Astrocyte of the spinal cord (primary cell): ENCODE measurements at places on chromosomes 7 and 10.

GRCh38 chr10:128026615-128027300, 99.5 kb downstream of the MKI67 start:
- no peak for DNase-seq

DNA sequence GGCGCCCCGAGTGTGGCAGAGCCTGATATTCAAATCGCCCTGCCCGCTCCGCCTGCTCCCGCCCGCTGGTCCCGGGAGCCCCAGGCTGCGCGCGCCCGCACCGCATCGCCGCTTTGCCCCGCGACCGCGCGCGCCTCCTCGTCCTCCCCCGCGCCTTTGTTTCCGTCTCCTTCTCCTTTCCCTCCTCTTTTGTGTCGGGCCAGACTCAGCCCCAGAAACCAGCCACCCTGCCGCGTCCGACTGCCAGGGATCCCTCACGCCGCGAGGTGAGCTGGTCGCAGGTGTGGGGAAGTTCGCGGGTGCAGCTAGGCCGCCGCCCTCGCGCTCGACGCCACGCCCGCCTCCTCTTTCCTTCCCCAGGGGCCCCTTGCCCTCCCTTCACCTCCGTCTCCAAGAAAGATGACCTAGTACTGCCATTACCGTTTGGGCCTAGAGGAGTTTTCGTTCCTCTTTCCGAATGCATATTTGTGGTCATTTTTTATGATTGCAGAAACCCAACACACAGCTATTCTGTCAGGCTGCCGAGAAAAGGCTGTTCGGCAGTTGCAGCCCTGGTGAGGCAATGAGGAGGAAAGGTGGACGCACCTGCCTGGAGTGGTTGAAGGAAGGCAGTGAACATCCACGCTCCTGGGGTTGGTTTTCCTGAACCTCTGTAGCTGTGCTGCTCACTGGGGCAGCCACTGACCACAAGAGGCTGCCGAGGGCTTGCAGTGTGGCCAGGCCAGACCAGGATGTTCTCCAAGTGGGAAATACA, 107.3 kb downstream of the SNX10 start:
- peak; percentile 33 for DNase-seq

GRCh38 chr7:130994378-130995115, 260.5 kb upstream of the KLF14 start:
- DNase-seq = no peak

- no peak for DNase-seq
Observed at GRCh38 chr10:57015595-57016318, 654.7 kb upstream of the ZWINT start.

GRCh38 chr10:95445837-95446486, 115.2 kb downstream of the SORBS1 start:
- peak; percentile 77 for DNase-seq

DNA sequence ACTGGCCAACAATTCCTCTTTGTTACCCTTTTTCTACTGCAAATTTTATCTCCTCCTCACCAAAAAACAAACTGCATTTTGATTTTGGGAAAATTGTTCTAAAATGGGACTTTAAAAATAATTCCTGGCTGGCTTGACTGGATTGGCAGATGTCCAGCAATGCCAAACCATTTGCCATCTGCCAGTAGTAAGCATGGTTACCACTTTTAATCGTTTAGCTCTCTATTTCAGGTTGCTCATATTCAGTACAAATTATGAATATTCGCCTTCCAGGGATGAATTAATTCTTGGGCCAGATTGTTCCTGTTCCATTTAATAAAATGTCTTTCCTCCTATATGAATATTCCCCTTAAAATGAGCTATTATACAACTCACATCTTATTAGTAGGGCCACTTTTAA, 35.7 kb downstream of the SMNDC1 start:
- DNase-seq = no peak

DNA sequence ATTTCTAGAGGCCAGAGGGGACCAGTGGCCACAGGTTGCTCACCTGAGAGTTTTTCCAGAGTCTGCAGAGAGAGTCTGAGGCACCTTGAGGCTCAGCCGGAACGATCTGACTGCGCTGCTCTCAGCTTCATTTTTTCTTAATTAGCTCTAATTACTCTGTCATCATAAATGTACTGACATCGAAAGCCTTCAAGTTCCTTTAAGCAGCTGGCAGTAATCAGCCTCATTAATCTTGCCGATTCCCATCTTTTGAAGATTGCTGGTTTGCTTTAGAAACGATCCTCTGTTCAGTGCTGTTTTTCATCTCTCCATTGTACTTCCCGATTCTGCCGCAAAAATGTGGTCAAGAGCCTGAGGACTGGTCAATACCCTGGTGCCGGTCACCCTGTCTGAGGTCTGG, 454.7 kb downstream of the TYW1 start:
- DNase-seq = no peak

DNA sequence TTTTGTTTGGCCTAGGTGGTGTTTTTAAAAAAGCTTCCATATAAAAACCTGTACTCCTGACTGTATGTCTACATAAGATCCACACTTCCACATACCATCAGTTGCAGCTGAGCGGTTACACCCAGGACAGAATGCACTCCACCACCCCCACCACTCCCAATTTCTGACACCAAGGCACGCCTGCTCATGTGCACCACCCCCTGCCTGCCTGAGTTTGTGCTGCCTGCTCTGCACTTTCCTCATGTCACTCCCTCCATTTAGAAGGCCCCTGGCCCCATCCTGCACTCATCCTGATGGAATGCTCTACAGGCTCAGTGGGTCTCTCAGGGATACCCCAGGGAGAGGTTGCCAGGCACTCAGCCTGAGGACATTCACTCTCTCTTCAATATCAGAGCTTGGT, 6.5 kb downstream of the VPS41 start:
- DNase-seq = no peak

DNA sequence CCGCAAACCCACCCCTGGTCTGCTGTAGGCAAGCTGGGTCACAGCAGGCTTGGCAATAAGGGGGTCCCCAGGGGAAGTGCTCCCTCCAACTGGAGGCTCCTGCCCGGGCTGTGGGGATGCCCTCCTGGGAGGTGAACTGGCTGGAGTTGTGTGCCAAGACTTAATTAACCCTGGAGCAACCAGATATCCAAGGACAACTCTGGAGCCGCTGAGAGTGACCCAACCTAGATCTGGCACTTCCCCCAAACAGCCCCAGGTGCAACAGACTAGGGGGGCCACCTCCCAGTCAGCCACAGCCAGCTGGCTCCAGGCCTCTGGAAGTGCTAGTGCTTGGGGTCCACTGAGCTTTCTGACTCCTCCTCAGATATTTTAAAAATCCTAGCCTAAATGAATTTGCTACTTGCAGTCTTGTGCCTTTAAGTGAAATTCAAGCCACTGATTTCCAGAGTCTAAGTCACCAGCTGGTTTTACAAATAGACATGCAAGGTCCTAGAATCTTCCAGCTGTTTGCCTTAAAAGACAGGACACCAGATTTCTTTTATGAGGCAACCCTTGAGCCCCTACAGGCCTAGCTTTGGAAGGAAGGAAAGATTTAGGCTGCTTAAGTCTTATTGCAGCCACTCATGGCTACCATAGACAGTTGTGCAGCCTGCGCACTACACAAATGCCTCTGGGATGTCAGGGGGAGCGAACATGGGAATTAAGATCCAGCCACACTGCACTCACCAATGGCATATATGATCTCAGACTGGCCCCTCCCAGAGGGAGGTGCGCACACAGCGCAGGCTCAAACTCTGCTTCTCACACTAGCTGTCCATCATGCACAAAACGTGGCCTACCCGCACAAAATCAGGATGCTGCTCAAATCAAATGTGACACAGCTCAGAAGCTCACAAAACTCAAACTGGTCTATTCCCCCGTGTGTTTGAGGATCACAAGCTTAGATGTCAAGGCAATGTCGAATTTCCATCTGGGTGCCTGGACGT, 42.6 kb upstream of the MYL10 start:
- DNase-seq = no peak

- peak; percentile 56 for DNase-seq
Observed at GRCh38 chr10:114374053-114374791, 30.1 kb downstream of the AFAP1L2 start.

- no peak for DNase-seq
Observed at GRCh38 chr7:100696123-100696521, 2.1 kb upstream of the GIGYF1 start.

GRCh38 chr7:104990983-104991382, 23.0 kb upstream of the KMT2E start:
- DNase-seq = no peak

DNA sequence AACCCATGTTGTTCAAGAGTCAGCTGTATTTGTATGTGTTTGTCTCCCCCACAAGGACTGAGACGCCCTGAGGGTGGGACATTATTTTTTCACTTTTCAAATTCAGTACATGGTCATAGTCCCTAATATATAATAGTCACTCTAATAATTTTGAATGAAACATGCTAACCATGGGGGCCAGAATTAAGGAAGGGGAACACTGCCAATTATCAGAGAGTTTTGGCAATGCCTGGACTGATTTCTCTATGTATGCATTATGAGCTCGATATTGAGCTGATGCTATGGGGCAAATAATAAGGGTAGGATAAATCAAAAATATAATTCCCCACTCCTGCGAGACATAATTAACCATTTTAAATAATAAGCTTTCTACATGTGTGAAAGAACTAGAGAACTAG, 87.4 kb downstream of the CPED1 start:
- DNase-seq = no peak

DNA sequence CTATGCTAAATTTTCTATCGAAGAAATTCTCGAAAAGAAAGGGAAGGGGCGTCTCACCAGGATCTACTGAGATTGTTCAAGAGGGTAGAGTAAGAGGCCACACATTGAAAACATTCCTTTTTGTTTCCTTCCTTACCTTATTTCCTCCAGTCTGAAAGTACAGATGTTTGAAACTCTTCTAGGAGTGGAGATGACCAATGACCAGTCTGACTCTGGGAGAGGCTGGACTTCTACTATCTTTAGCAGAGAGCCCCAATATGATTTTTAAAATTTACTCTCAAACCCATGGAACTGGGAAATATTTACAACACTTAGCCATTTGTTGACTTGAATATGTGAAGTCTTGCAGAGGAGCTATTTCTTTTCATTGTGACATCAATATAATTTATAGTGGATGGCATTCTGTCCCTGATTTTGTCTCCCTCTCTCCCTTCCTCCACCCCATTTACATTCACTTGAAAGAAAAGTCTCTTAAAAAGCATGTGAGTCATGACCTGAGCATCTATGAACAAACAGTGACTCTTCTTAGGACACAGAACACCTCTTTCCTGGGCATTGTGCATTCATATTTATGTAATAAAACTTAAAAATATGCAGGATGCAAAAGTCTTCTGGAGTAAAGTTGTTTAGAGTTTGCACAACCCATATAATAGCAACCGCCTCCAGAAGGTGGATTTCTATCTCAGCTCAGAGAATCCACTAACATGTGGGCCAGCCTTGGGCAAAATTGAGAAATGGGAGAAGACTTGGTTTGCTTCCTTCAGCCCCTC, 31.2 kb upstream of the BMPER start:
- peak; percentile 64 for DNase-seq

DNA sequence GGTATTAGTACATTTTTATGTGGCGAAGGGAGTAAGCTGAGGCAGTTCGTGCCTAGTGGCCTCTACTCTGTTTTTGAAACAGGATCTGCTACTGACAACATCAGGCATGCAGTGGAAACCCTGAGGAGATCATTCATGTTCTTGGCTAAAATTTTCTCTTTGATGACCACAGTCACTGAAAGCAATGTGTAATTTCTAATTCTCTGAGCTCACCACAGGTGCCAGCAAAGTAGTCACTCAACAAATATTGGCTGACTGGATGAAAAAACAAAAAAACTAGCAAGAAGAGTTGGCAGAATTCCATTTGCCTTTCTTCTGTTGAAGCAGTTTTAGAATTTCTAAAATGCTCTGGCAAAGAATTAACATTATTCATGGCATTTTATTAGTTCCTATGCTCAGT, 176.5 kb upstream of the KCTD7 start:
- DNase-seq = peak; percentile 49

DNA sequence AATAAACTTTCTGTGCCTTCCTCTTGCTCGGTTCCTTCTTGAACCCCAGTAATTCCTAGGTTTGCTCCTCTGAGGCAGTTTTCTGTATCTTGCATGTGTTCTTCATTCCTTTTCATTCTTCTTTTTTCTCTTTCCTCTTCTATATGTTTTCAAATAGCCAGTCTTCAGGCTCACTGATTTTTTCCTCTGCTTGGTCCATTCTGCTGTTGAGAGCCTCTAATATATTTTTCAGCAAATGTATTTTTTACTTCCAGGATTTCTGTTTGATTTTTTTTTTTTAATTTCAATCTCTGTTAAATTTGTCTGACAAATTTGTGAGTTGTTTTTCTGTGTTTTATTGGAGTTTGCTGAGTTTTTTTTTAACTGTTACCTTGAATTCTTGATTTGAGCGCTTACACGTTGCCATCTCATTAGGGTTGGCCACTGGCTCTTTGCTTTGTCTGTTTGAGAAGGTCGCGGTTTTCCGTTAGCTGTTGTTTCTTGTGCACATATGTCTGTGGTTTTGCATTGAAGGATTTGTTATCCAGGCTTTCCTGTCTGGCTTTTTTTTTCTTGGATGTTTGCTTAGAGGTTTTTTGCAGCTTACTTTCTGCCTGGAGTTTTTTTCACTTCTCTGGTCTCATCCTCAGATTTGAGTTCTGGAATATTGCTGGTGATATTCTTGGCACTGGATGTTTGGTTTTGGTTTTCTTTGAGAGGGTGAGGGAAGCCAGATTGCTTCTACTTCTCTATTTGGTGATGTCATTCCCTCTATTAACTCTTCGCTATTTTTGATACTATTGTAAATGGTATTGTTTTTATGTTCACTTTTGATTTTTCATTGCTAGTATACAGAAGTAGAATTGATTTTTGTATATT, 12.7 kb downstream of the SPRN start:
- DNase-seq = peak; percentile 5

DNA sequence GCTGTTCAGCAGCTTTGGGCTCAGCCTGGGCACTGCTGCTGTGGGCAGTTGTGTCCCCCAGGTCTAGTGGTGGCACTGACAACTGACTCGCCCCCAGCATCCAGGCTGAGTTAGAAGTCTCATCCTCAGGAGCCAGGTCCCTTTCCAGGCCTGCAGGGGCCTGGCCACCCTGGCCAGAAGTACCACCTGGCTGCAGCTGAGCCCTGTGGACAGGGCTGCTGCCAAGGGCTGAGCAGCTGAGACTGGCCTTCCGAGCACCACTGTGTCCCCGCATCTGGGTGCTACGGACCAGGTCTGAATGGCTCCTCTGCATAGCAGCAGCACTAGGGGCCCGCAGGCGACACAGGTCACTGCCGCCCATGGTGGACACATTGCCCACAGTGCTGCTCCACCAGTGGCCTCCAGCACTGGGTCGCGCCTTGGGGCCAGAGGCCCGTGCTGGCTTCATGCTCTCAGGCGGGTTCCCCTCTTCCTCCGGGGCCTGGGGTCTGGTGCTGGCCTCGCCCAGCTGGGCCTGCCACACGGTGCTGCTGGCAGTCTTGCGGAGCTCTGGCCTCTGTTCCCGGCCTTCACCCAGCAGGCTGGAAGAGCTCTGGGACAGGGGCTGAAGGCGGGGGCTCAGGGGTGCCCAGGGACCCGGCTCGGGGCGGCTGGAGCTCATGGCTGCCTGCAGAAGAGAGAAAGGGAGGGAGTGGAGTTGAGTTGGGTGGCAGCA, 6.2 kb downstream of the GPRIN2 start:
- no peak for DNase-seq

- no peak for DNase-seq
Observed at GRCh38 chr10:129765664-129766550, 198.2 kb downstream of the EBF3 start.

GRCh38 chr7:90945104-90945787, 319.0 kb upstream of the FZD1 start:
- DNase-seq = peak; percentile 68

- DNase-seq = peak; percentile 73
Observed at GRCh38 chr7:112103246-112103645, 103.0 kb downstream of the DOCK4 start.
